ENCODE measurements at places on chromosomes 13 and 19.
A peak's percentile ranks its signal among the peaks of the same experiment; 100 is the strongest.

- DNase-seq = no peak
Measured at GRCh38 chr19:41386442-41386841, 10.1 kb downstream of the TMEM91 start.

GRCh38 chr19:54473071-54473891 lies at the start of gene CDC42EP5:
TSS of gene CDC42EP5 (minus strand) at chr19:54473296. CDS start at chr19:54465547, 7,749 bp downstream.
- DNase-seq = no peak

- no peak for DNase-seq
Measured at GRCh38 chr13:80486402-80486801, 145.5 kb upstream of the SPRY2 start.

GRCh38 chr19:49421039-49421877 lies 2.0 kb downstream of the PTH2 start:
- peak; percentile 46 for DNase-seq

DNA sequence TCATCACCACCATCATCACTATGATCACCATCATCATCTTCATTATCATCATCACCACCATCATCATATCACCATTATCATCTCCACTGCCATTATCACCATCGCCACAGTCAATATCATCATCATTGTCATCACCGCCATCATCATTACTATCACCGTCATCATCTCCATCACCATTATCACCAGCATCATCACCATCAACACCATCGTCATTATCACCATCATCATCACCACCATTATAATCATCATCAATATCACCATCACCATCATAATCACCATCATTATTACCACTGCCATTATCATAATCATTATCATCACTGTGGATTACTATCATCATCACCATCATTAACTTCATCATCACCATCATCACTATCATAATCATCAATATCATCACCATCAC lies 17.3 kb upstream of the ARHGEF18 start:
- no peak for DNase-seq

- peak; percentile 92 for DNase-seq
Measured at GRCh38 chr13:74287724-74288169, 153.5 kb upstream of the KLF12 start.

DNA sequence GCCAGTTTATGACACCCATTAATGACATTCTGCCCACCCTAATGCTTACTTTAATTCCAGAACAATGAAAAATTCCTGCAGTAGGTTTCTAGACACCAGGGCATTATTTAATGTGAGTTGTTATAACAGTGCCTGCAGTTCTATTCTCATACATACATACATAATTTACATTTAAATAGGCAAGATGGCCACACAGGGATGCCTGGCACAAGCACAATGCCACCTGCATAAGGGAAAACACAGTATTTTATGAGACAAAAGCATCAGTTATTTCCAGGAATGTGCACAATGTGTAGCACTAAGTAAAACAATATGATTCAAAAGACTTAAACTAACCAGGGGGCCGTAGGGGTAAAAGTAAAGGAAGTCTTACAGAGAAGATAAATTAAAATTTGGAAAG lies 243.9 kb upstream of the SPRY2 start:
- no peak for DNase-seq

DNA sequence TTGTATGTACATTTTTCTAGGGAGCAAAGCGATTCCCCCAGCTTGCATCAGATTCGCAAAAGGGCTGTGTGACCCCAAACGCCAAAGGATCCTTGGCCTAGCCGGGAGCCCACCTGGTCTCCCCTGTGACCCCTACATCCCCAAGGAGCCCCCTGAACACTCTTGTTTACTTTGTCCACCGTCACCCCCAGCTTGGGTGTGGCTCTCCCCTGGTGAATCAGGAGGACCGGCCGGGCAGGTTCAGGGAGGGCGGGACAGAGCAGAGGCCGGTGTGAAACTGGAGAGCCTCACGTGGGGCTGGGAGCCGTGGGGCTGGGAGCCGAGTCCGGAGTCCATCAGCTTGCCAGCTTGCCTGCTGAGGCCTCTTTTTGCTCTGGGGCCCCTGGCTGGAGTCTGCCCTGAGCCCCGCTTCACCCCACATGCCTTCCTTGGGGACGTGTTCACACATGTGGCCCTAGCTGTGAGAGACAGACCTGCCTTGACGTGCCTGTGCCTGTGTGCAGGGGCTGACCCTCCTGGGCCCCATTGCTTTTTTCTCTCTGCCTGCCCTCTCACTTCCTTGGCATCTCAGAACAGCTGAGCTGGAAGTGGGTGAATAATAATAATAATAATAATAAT lies 2.0 kb downstream of the ITPKC start:
- DNase-seq = no peak

Measured in CD4-positive, alpha-beta T cell treated with Interleukin-12 subunit alpha and Interleukin-12 subunit beta, for 1 hour (primary cell).